Cardiac atrium fibroblast (primary cell): ENCODE measurements at places on chromosomes 2 and 18. TPM values are rescaled to one million over a fixed set of nuclear protein-coding genes. Genes with fewer than 3 reads are reported as not detected.

Gene RFTN2
- 0.72 and 5.0 TPM in 2 replicates for total RNA-seq

Gene TEX44
- not detected in 2 replicates for total RNA-seq

Gene DCDC2C
- total RNA-seq: not detected in 2 replicates

Gene NRP2
- total RNA-seq: 12.6 and 19.0 TPM in 2 replicates

Gene CPO
- total RNA-seq: not detected in 2 replicates

Gene KLHL29
- total RNA-seq: 5.2 and 6.2 TPM in 2 replicates

Gene GPR17
- total RNA-seq: not detected in 2 replicates

Gene GCC2
- 6.3 and 8.7 TPM in 2 replicates for total RNA-seq

Gene ACTG2
- 0.18 TPM in 1 of 2 replicates, not detected in the other for total RNA-seq

Gene AGPS
- 17.5 and 23.7 TPM in 2 replicates for total RNA-seq

Gene LIMS4
- 11.9 and 15.1 TPM in 2 replicates for total RNA-seq

Gene AQP12B
- total RNA-seq: not detected in 2 replicates

Gene RFX8
- under 0.01 and 1.8 TPM in 2 replicates for total RNA-seq
